ENCODE measurements at places on chromosomes 3 and 15.
A peak's percentile ranks its signal among the peaks of the same experiment; 100 is the strongest.

GRCh38 chr3:134008630-134009156 is 21.0 kb downstream of the SLCO2A1 start:
- DNase-seq, result no peak

- DNase-seq, result no peak
These were observed 26.9 kb downstream of the CCR4 start for GRCh38 chr3:32978331-32978730.

- DNase-seq, result no peak
These were observed 3.1 kb downstream of the MYO1E start for GRCh38 chr15:59369597-59369996.

GRCh38 chr15:32993285-32993684 is 201.2 kb downstream of the FMN1 start:
- no peak for DNase-seq

DNA sequence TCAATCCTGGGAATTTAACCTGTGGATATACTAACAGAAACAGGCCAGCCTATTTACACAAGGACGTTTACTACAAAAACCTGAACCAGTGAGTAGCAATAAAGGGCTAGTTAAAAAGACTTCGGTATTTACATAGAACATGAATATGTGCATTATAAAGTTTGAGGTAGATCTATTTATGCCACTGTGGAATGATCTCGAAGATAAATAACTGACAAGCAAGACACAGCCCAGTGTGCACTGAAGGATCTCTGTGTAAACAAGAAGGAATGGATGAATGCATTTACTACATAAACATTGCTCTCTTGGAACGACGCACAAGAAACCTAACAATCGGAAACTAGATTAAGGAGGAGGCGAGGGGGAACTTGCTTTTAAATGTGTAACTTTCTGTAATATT is 132.0 kb upstream of the NSMCE3 start:
- no peak for DNase-seq

DNA sequence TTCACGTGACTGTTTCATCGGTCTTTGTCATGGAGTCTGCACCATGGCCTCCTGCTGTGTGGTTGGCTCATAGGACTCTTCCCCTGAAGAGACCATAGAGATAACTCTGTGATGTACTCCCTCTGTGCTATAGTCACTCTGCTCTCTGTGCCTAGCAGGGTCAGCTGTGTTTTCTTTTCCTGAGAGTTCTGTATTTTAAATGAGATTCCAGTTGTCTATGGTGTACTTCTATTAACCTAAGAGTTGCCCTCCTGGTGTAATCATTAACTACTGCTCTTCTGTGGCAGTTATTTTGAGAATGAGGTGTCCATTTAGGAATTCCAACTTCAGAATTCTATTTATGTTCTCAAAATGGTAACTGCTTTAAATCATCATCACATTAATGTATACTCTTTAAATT is 114.5 kb upstream of the ARPP21 start:
- DNase-seq, result no peak

DNA sequence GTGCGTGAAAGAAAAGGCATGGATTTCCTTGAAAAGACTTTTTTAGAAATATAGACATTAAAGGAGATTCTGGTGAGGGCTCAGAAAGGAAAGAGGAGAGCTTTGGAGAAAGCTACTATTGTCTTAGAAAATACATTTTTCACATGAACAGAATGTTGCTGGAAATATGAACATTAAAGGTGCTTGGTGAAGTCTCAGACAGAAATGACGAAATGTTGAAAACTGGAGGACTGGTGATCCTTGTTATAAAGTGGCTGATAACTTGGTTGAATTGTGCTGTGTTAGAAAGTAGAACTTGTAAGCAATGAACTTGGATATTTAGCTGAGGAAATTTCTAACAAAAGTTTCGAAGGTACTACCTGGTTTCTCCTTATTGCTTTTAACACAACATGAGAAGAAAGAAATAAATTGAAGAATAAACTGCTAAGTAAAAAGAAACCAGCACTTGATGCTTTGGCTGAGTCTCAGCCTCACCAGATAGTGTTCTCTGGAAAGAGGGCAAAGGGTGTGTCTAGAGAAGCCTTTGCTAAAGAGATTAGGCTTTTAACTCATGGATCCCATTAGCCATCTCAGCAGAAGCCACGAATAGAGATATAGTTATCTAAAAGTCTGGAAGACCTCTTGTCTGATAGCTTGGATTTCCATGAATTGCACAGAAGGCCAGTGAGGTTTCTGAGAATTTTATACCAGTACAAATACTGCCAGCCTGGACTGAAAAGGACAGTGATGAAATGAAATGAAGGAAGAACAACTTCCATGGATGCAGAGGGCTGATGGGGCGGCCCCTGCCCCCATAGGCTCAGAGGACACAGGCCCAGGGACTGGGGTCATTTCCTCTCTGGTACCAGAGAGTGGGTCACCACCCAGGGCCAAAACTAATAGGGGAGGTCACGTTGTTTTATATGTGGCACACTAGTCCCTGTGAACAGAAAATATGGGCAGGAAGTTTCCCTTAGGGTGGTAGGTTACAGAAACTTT is 91.5 kb downstream of the RPL22L1 start:
- DNase-seq, result no peak

DNA sequence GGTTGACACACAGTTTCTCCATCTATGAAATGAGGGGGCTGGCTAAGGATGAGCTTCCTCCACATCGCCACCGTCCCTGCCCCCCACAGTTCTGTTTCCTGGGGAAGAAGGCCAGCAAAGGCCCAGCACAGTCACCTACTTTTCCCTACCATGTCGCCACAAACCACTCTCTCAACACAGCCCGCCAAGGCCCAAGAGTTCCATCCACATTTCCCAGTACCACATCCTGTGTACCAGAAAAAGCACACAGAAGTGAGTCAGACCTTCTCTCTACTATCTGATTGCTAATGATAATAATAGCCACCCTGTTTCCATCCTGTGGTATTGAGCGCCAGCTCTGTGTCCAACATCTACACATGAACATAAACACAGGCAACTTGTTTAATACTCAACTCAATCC is 30.3 kb upstream of the C15orf39 start:
- peak; percentile 64 for DNase-seq

DNA sequence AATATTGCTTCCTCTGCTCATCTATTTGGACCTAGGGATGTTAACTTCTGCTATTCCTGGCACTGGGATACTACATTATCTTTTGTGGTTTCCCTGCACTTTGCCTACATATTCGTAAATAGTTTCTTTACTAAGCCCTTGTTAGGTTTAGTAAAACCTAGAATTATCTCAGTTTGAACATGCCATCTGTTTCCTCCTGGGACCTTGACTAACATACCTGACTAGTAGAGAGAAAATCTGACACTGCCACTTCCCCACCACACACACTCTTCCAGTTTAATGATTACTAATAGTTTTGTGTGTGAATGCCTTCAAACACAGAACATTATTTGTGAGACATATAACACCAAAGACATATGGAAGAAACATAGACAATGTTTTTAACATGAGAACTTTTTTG is 28.2 kb upstream of the SOX2 start:
- DNase-seq, result no peak

- DNase-seq, result peak; percentile 27
These were observed at the start of gene CHST13 for GRCh38 chr3:126523745-126524428. CHST13 (plus strand) TSS chr3:126524155; CDS start chr3:126524333, 178 bp downstream.

- DNase-seq, result peak; percentile 7
These were observed 84.7 kb downstream of the OPA1 start for GRCh38 chr3:193677734-193678133.

GRCh38 chr15:95944193-95944592 is 386.3 kb upstream of the NR2F2 start:
- no peak for DNase-seq

DNA sequence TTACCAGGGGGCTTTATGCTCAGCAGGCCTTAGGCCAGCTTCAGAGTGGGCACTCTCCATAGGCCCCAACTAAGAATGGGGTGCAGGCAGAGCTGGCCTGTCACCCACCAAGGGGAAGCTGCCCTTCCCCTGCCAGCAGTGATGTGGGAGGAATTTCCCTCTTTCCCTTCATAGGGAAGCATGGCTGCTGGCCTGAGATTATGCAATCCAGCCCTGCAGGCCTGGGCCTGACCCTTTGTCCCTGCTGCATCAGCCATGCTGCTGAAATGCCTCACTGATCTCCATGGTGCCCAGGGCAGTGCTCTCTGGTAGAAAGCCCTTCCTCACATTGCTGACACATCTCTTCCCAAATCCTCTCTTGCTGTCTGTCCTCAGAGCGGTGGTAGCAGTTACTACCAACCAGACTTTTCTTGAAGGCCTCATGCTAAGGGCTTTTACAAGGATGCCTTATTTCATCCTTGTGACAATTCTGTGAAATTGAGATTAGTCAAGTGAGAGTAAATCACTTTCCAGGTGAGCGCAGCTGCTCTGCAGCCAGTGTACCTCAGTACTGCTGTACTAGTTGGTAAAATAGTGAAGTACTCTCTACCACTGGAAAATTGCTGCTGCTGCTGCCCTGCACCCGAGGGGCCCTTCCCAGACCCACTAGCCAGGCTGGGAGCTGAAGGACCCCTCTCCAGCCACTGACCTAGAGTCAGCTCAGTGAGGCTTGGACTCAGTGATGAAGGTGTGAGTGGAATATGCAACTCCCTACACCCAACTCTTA is 33.8 kb downstream of the MRAS start:
- DNase-seq, result no peak

- no peak for DNase-seq
These were observed 52.2 kb upstream of the ACTL6A start for GRCh38 chr3:179510496-179510895.

- no peak for DNase-seq
These were observed 13.3 kb upstream of the PTX3 start for GRCh38 chr3:157423337-157423736.

GRCh38 chr3:197960694-197961581 is 921 bp downstream of the LMLN start:
- peak; percentile 68 for DNase-seq

GRCh38 chr3:195709676-195710085 is 11.1 kb upstream of the MUC20 start:
- DNase-seq, result no peak

GRCh38 chr3:147418808-147419701 is 9.9 kb downstream of the ZIC1 start:
- DNase-seq, result no peak
